ENCODE measurements at places on chromosomes 12 and 14. TPM values are rescaled to one million over a fixed set of nuclear protein-coding genes. Genes with fewer than 3 reads are reported as not detected.

CYP27B1 gene
- total RNA-seq: 0.47 TPM

GRCh38 chr12:124461851-124462623 lies 105.4 kb downstream of the NCOR2 start:
- DNase-seq: no peak

- DNase-seq: no peak
Measured at GRCh38 chr12:53176750-53177149, 3.8 kb upstream of the ZNF740 start.

DNA sequence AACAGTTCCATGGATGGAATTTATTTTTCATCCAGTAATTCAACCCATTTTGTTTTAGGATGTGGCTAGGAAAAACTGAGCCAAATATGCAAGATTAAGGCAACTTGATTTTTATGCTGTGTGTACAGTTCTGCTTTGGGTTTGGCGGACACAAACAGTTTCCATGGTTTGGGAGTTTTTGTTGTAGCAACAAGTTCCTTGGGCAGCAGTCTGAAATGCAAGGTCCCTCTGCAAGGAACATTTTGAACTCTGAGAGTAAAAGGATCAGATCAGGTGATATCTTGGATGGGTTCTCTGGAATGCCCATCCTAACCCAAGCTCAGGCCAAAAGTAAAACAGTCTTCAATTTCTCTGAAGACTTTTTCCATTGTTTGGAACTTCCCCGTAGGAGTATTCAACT lies 161.2 kb downstream of the TMX1 start:
- peak; percentile 27 for DNase-seq

Data from dermis blood vessel endothelial cell (primary cell).